ENCODE measurements at places on chromosomes 4 and X.
A peak's percentile ranks its signal among the peaks of the same experiment; 100 is the strongest.

DNA sequence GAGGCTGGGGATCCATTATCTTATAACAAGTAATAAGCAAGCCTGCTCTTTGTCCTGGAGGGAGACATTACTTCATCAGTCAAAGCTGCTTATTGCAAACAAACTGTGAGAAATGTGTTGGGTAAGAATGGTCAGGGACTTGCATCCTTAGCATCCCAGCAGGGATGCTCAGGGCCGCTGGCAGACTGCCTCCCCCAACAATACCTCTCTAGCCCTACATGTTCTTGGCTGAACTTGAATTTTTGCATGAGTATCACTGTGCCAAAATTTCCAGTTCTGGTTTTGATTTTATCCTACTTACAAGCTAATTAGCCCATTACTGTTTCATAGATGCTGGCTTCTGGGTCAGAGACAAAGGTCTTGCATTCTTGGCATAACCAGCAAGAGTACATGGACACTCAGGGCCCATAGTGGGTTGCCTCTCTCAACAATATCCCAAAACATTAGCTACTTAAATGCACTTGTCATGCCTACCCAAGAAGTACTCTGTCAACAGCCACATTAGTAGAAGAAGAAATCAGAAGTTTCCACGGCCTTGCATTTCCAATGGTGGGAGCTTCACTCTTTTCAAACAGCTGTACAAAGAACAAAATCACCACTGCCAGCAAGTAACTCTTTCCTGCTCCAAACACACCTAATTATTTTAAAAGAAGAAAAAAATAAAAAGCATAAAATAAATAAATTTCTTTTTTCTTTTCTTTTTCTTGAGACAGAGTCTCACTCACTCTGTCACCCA is 41.9 kb upstream of the NEUROG2 start:
- DNase-seq, result no peak

DNA sequence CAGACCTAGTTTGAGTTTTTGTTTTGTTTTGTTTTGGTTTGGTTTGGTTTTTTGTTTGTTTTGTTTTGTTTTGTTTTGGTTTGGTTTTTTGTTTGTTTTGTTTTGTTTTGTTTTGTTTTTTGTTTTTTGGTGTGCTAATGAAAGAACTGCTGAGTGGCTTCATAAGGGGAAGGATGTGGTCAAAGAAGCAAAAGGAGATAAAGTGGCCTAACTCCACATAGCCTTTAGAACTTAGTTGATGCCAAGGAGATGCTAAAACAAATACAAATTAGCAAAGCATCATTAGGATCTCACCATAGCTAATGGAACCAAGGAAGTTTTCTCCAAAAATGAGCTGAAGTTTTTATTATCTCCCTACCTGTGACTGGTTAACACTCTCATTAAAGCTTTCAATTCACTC is 44.6 kb upstream of the TMEM164 start:
- no peak for DNase-seq

DNA sequence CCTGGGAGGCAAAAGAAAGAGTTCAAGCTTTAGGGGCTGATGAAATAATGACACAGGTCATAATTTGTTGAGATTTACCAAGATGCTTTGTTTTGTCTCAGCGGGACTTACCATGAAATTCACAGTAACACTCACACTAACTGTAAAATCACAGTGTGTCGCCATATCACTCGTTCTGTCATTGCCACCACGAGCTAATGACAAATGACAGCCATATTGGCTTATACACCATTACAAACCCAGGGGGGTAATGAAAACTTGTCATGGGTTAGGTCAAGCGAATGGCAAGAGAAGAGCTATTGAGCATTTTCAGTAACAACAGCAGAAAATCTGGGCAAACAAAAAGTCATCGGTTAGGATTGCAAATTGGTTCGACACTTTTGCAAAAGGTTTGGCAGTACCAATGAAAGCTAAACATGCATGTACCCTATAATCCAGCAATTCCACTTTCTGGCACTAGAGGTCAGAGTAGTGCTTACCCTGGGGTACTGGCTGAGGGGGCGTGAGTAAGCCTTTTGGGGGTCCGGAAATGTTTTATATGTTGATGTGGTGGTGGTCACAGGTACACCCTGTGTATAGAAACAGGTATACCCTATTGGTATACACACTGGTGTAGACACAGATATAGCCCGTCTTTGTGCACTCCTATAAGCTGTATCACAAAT is 83.9 kb upstream of the RAI2 start:
- peak; percentile 14 for DNase-seq

GRCh38 chr4:161585011-161585410 is 578.8 kb downstream of the FSTL5 start:
- no peak for DNase-seq

DNA sequence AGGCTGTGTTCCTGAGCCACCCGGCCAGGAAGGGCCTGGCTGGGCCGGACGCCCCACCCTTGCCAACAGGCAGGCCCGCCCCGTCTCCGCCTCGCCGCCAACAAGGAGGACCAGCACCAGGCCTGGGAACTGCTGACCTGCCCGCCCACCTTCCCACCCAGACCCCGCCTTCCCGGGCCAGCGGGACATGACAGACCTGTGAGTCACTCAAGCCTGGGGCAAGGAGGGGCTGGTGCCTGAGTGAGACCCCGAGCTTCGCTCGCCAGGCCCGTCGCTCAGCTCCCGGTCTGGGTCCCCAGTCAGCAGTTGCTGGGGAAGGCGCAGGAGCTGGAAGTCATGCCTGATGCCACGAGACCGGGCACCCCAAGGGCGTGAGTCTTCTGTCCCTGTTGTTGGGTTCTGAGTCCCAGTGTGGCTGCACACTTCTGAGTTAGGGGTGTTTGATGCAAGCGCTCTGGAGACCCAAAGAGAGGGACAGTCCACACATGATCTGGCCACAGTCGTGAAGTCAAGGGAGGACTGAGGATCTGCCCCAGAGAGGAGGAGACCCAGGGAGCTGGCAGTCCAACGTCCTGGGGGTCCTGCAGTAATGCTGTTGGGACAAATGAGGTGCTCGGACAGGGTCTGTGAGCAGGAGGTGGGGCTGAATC is at the start of gene DNASE1L1:
Gene DNASE1L1 (minus strand): TSS at position 33 of the 650 bp plus-strand sequence. CDS start 3,686 bp downstream, outside the sequence.
- peak; percentile 89 for DNase-seq

DNA sequence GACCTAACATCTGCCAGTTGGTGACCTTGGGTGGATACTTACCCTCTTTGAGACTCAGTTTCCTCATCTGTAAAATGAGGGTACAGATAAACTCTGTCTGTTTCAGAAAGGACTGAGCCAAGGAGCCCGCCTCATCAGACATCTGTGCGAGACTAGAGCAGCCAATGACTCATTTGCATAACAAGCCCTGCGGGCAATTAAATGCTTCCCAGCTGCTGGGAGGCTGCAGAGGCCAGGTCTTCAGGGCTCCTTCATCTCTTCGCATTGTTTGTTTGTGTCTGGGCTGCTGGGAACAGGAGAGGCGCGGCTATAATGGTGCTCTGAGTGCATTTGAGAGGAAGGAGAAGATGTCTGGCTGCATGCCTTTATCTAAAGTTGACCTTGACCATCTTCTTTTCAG is 85.0 kb downstream of the ADRA2C start:
- no peak for DNase-seq

GRCh38 chr4:89258506-89258905 is 49.1 kb downstream of the GPRIN3 start:
- DNase-seq, result no peak

DNA sequence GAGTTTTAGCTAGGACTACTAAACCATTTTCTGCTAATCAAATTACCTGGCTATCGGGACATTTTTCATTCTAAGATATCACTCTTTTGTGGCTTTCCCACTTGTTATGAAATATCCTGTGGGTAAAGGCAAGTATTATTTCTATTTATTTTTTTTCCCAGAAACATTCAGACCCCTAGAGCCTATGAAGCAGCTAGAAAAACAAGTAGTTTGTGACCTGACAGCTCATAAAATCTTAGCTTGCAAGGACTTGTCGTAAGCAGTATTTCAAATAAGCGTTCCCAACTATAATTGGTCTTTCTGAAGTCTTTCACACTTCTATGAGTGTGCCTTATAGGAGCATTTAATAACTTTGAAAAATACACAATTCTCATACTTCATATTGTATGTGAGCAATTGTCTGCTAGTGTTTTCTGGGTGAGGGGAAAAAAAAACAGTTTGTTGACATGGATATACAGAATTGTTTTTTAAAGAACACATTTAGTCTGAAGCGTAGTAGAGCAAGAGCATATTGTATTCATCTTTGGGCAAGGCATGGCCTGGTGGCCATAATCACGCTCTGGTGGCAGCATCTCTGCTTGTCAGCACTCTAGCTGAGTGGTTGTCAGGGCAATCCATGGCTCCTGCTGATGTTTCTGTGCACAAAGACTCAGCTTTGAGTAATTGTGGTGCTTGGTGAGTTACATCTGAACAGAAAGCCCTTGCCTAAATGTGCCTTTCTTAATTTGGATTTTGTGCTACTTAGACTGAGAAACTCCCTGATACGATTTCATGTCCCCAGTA is 2.6 kb downstream of the MCUB start:
- DNase-seq, result no peak

- no peak for DNase-seq
Observed at GRCh38 chr4:165393051-165393450, 14.2 kb downstream of the CPE start.

- DNase-seq, result peak; percentile 62
Observed at GRCh38 chrX:71532078-71532752, 689 bp upstream of the OGT start.

DNA sequence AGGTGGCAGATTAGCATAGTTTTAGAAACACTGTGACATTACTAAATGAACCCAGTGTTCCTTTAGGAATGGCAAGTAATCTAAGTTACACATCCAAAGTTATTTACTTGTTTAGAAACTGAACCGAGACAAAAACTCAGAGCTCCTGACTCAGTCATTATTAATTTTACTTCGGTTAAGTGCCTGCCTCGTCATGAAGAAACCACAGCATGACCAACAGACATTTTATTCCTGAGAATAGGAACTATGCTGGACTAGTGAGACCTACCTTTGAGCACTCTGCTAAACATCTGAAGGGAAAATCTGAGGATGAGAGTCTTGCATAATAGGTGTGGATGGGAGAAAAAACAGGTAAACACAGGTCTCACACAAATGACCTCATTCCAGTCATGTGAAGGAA is 2.5 kb downstream of the BEX1 start:
- DNase-seq, result no peak
